Left colon (tissue), 2 donors: ENCODE measurements at places on chromosomes 7 and 10.

DNA sequence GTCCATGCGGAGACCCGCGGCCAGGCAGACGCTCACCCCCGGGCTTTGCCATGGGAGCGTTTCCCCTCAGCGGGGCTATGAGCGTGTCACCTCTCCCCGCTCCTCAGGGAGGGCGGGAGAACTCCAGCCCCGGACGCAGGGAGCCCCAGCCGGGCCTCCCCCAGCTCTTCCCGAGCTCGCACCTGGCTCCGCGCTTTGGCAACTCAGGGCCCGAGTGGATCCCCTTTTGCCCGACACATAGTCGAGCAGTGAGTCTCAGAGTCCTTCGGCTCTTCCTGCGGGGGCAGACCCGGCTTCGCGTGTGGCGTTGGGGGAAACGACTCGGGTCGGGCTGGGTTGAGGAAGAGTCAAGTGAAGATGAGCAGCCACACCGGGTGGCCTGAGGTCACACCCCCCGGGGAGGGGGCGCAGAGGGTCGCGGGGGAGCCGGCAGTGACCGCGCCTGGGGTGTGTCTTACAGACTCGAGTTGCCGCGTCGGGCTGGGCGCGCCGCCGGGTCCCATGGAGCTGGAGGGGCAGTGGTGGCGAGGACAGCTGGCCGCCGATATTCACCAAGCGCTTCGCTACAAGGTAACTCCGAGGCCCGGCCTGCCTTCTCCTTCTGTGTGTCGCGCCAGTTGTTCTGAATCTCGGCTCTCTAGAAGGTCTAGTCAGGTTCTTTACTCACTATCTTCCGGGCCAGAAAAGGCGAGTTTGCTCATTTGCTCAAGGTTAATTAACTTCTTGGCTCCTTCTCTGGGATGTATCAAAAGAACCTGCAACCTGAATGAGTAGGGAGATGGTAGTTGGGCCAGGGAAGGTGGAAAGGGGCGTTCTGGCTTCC, 721 bp downstream of the CCNJ start:
- DNase-seq = peak; percentile 42

DNA sequence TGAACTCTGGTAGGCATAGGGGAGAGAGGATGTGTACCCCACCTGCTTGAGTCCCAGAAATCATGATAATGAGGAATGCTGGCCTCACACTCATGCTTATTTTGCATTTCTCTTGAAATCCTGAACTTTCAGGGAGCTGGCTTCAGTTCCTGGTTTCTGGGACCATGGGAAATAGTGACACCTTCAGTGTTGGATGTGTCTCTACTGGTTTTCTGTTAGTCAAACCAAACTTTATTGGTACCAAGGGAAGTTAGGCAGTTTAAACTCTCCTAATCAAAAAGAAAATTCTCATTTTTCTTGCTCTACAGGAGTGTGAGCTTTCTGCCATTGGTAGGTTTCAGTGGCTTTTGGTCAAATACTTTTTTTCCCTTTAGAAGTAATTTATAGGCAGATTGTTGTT, 11.8 kb upstream of the PCGF5 start:
- no peak for DNase-seq

DNA sequence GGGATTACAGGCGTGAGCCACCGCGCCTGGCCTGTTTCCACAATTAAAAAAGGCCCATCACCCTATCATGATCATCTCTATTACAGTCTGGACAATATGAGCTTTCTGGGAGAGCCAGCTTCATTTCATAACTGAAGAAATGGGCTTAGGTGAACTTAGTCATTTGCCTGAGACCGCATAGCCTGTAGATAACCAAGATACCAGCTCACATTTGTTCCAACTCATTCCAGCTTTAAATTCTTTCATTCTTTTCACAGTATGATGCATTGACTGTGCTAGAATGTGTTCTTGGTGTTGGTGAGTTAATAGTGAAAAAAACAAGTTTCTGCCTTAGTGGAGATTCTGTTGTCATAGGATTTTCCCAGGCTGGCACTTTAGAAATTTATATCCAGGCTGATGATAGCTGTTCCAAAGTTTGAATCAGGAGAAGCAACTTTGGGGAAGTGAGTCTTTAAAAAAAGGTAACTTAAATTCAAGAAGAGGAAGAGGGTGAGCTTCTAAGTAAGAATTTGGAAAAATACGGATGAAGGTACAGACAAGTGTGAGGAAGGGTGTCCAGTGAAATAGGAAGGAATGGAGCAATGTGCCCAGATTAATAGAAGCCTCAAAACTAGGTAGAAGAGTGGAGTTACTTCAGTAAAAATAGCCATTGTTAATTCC, 2.1 kb upstream of the H2AZ2 start:
- DNase-seq = no peak

GRCh38 chr7:98469088-98469487, 68.2 kb upstream of the BAIAP2L1 start:
- no peak for DNase-seq

GRCh38 chr10:52059089-52059488, 255.0 kb upstream of the DKK1 start:
- DNase-seq = no peak

GRCh38 chr7:48165157-48165556, 6.1 kb upstream of the ABCA13 start:
- no peak for DNase-seq

- no peak for DNase-seq
Measured at GRCh38 chr10:63262430-63263073, 129.4 kb downstream of the NRBF2 start.

DNA sequence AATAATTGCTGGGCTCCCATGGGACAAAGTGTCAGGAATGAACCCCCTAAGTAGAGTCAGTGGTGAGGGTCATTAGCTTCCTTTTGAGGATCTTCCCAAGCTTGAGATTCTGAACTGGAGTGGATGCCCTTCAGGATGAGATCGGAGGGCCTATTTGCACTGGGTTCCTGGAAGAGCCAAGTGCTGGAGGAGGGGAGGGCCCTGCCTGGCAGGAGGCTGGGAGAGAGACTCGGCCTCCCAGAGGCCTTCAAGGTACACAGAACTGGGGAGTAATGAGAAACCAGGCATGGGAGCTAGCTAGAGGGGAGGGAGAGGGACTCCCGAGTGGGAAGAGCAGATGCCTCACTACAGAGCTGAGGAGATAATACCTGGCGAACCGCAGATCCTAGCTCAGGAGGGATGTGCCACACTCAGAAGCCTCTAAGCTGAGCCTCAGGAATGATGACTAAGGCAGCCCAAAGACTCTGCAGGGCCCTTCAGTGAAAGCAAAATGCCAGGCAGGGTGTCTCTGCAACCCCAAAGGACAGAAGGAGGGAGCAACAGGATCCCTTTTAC, 9.4 kb downstream of the PDAP1 start:
- DNase-seq = no peak

GRCh38 chr7:91348711-91349110, 84.5 kb downstream of the FZD1 start:
- no peak for DNase-seq

GRCh38 chr7:47153576-47153975, 428.3 kb downstream of the TNS3 start:
- DNase-seq = no peak

DNA sequence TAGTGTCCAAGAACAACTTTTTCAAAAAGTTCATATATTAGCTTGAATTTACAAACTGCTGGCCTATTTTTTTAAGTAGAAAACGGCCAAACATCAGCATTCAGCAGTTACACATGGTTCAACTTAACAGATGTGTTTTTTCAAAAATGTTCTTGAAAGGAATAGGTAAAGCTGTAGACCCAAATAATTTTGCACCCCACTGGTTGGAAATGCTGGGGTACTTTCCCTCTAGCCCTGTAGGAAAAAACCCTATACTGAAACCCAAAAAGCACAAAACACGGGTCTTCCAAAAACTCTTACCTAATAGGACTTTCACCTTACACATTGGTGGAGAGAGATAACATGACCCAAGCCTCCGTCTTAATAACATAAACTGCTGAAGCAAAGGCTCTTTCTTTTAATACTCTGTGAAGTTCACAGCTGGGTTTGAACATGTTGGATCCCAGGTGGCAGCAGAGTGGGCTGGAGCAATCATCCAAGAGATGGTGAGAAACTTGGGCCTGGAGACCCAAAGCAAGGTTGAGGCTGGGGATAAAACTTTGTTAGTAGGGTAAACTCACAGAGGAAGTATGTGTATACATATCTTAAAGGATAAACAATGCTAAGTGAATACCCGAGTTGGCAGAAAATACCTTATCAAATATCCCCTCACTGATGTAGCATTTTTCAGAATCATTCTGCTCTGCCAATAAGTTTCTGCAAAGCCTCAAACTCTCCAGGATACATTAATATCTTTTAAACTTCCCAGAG, 629 bp upstream of the DNAJC9 start:
- no peak for DNase-seq

GRCh38 chr10:86267286-86268195, 99.1 kb downstream of the GRID1 start:
- DNase-seq = peak; percentile 9

DNA sequence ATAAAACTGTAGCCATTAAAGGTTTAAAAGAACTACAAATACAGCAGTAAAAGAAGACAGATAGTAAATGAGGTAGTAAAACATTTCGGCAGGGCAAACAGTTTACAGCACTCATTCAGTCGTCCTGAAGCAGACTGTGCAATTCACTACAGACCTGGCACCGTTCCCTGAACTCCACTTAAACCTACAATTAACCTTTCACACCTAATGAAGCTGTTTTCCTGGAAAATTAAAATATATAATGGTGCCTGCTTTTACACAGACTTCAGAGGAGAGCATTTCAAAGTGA, 335.3 kb downstream of the GFRA1 start:
- DNase-seq = no peak

GRCh38 chr7:47702080-47702479, 120.2 kb upstream of the TNS3 start:
- DNase-seq = no peak

DNA sequence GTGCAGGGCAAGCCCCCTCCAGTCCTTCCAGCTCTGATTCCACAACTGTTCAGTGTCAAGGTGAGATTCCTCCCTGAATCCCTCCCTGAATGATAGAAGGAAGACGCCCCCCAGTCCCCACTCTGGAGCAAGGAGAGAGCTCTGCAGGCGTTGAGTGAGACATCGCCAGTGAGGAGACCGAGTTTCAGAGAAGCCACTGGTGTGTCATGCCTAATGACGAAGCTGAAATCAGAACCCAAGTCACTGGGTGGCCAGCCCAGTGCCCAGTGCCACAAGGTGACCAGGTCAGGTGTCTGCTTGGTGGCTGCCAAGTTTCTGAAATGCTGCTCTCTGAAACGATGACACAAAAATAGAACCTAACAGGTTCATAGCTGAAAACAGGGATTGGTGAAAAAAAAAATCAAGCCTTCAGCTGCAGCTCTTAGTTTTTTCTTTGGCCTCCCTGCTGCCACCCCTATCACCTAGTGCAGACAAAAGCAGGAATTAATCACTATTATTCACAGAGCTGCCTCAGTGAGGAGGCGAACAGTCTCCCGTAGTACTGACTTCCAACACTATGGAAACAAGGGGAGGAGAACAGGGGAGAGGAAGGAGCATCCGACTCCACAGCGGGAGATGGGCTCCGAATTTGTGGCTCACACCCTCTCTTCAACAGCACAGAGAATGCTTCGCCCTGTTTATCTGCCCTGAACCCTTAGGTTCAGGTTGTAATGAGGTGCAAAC, 153.5 kb downstream of the ARHGAP12 start:
- no peak for DNase-seq

DNA sequence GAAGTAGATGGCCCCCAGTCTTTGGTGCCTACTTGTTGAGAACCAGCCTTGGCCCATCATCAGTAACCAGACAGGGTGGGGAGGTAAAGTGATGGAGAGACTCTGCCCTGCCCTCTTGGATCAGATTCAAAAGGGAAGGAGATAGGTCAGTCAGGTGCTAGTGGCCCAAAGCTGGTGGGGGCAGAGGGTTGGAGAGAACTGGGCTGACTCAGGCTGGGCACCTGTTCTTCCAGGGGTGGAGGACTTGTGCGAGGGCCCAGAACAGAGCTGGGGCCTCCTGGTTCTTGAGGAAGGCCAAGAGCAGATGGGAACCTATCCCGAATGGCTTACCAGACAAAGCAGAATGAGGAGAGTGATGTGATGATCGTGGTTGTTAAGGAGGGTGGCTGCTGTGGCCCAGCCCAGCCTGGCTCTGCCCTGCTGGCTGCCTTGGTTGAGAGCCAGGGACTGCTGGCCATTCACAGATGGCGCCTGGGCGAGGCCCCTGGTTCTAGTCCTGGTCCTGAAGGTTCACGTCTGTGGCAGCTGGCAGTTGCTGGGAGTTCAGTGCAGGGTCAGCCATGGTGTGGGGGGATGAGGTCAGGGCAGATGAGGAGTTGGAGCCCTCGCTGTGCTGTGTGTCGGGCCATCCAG, 36.6 kb downstream of the PALD1 start:
- no peak for DNase-seq
